ENCODE measurements at places on chromosomes 3 and 15.
A peak's percentile ranks its signal among the peaks of the same experiment; 100 is the strongest.

DNA sequence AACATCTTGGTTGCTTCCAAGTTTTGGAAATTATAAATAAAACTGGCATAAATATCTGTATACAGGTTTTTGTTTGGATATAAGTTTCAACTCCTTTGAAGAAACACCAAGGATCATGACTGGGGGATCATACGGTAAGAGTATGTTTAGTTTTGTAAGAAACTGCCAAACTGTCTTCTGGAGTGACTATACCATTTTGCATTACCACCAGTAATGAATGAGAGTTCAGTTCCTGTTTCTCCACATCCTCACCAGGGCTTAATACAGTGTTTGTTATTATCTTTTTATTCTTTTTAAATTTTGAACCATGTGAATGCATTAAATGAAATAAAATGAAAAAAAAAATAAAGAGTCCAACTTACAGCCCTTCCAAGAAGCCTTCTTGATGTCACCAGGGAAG, 3.7 kb upstream of the ANKUB1 start:
- DNase-seq = no peak

- no peak for DNase-seq
Measured at GRCh38 chr3:181692311-181693145, 19.2 kb upstream of the SOX2 start.

GRCh38 chr15:98596131-98596530, 52.2 kb upstream of the IGF1R start:
- no peak for DNase-seq

GRCh38 chr3:173465112-173465511, 67.6 kb downstream of the NLGN1 start:
- no peak for DNase-seq

GRCh38 chr3:129514563-129514962, 13.9 kb upstream of the RHO start:
- no peak for DNase-seq

DNA sequence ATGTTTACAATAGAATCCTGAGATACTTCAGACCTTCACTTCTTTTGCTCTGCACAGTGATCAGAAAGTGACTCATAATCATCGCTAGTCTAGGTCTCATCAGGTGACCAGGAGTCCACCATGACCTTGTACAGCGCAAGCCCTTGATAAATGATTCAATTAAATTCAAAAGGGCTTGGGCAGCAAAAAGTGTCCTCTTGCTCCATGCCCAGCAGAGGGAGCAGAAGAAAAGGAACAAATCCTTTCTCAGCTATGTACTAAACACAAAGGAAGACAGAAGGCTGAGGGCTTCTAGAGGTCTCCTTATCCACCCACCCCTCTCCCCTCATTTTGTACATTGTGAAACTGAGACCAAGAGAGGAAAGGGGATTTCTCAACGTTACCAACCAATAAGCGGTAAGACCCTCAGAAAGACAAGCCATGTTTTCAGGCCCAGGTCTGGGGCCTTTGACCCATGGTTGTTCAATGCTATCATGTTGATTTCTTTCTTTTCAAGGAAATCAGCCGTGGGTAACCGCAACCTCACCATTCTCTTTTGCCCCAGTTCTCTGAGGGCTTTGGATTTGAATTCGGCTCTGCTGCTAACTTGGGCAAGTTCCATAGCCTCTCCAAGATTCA, 74.8 kb downstream of the AQP9 start:
- peak; percentile 27 for DNase-seq

DNA sequence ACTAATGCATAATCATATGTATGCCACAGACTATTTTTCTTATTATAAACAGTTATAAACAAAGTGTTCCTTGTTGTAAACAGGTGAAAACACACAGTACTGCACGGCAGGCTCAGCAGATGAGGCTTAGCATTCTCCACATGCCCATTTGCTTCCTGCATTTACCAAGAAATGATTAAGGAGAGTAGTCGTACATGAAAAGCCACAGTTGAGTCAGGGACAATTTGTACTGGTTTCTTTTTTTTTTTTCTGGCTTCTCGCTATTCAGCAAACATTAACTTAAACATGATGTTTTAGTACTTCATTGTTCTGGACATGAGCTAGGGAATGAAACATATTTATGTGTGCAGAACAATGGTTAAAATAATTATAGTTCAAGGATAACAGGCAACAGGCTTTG, 63.4 kb downstream of the GHSR start:
- DNase-seq = no peak

DNA sequence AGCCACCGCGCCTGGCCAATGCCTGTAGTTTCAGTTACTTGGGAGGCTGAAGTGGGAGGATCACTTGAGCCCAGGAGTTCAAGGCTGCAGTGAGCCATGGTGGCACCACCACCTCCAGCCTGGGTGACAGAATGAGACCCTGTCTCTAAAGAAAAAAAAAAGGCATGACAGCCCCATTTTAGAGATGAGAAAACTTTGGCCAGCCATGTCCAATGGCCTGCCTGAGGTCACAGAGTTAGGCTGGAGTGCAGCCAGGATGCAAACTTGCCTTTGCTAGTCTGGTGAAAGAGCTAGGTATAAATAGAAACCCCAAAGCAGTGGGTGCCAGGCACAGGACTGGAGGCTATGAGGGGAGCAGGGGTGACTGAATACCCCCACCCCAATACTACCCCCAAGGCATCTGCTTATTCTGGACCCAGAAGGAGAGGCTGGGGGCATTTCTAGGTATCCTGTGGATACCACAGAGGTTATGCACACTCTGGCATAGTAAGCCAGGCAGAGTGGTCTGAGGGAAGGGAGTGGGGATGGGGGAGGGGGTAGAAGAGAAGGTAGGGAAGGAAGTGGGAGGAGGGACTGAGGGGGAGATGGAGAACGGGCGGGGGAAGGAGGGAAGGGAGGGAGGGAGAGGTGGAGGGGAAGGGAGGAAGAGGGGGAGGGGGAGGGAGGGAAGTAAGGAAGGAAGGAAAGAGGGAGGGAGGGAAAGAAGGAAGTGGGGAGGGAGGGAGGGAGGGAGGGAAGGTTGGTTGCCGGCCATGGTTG, 16.2 kb upstream of the C15orf39 start:
- no peak for DNase-seq

- DNase-seq = no peak
Measured at GRCh38 chr3:52554026-52554755, 17.8 kb downstream of the UQCC5 start.
